ENCODE measurements at places on chromosomes 16 and 17.

DNA sequence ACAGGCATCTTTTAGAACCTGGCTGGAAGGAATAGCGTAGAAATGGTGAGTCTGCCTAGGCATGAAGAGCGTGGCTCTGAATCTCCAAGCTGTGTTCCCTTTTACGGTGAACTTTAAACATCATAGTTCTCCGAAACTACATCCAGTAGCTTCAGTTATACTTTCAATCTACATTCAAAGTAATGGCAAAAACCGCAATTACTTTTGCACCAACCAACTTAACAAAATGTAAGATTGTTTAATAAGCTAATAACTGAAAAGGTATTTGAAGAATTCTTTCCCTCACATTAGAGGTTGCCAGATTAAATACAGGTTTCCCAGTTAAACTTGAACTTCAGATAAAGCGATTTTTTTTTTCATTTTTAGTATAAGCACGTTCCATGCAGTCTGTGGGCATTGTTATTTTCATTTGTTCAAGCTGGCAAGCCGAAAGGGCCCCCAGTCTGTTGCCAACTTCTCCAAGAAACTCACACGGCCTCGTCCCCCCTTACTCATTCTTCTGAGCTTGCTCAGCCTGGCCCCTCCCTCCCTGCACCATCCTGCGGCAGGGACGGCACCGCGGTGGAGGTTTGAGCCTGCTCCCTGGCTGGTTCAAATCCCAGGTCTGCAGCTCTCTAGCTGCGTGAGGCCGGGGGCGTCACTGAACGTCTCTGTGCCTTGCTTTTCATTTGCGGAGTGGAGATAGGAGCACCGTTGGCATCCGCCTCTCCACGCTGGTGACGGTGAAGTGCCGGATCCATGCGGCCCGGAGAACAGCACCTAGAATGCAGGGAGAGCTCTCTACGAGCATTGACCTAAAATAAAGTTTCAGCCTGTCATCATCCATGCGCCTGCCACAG, 3.5 kb upstream of the MTHFSD start:
- peaks cover 36% of the 10 kb centered on the region for H3K27me3 ChIP-seq
- no peak overlapping the region for H3K27ac ChIP-seq
- no peak for DNase-seq

DNA sequence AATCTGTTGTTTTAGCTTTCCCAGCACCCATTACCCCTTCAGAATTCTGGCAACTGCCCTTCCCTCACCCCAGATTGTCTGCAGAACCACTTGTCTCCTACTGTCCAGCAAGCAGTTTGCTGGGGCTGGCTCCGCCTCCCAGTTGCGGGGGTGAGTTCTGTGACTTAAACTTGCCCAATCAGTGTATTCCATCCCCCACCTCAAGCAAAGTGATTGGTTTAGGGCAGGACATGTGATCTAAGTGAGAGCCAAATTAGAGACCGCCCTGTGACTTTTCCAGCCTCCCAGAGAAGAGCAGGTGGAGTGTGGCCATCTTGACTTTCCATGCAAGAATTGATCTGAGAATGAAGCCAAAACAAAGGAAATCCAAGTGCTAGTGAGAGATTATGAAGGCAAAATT, 22.7 kb upstream of the SRCIN1 start:
- no peaks in the 10 kb centered on the region for H3K36me3 ChIP-seq
- DNase-seq = no peak
- H3K27ac ChIP-seq = peak overlapping the region; percentile 4
- no peaks in the 10 kb centered on the region for H3K27me3 ChIP-seq

DNA sequence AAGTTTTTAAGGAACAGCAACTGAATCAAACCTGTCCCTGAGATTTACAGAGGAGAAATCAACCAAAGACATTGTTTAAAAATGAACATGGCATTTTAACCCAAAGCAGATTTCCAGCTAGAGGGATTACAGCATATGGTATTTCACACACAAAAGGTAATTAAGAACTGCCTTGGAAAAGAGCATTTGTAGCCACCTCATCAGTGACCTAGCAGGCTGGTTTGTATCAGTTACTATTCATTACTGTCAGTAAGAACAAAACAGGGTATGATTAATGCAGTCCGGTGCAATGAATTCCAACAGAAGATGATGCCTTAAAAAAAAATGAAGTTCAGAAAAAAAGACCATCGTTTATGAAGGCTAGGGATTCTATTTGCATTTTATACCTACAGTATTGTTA, 219.9 kb downstream of the CHD9NB start:
- no peaks in the 10 kb centered on the region for H3K36me3 ChIP-seq
- H3K4me3 ChIP-seq = no peak overlapping the region
- DNase-seq = no peak
- peaks cover 1% of the 10 kb centered on the region for H3K4me1 ChIP-seq
- no peaks in the 10 kb centered on the region for H3K27me3 ChIP-seq
- H3K27ac ChIP-seq = no peak overlapping the region

- peaks cover 22% of the 10 kb centered on the region for H3K27me3 ChIP-seq
- H3K36me3 ChIP-seq = no peaks in the 10 kb centered on the region
- H3K27ac ChIP-seq = no peak overlapping the region
- H3K4me1 ChIP-seq = no peaks in the 10 kb centered on the region
Measured at GRCh38 chr16:89581861-89582563, 6.5 kb downstream of the CPNE7 start.

- no peak for DNase-seq
- peaks cover 49% of the 10 kb centered on the region for H3K4me1 ChIP-seq
- peaks cover 3% of the 10 kb centered on the region for H3K36me3 ChIP-seq
Measured at GRCh38 chr17:2090804-2091534, 36.1 kb downstream of the HIC1 start.

GRCh38 chr17:75691801-75692626, 24.9 kb downstream of the SAP30BP start:
- H3K4me3 ChIP-seq = no peak overlapping the region
- no peaks in the 10 kb centered on the region for H3K27me3 ChIP-seq
- peaks cover 58% of the 10 kb centered on the region for H3K4me1 ChIP-seq
- H3K36me3 ChIP-seq = peaks cover 4% of the 10 kb centered on the region

DNA sequence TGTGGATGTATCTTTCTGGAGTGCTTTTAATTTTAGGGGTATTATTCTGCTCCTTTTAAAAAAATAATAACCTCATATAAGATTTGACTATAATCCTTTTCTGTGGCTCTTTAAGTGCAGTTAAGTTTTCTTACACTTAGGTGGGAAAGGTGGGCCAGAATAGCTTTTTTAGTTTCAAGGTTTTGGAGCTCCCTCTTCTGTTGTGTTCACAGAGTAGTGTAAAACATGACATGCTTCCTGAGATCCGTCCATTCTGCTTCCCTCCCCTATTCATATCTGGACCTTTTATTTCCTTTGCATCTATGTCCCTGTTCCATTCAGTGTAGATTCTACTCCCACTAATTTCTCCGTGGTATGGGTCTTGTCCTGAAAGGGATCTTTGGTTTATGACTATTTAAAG, 12.8 kb downstream of the LRRC36 start:
- DNase-seq = no peak
- H3K27ac ChIP-seq = no peak overlapping the region
- H3K4me3 ChIP-seq = no peak overlapping the region
- no peaks in the 10 kb centered on the region for H3K4me1 ChIP-seq
- no peaks in the 10 kb centered on the region for H3K36me3 ChIP-seq

Measured in neural crest cell (in vitro differentiated cells).